GM04504 (cell line): ENCODE measurements at places on chromosomes 2 and 18.

DNA sequence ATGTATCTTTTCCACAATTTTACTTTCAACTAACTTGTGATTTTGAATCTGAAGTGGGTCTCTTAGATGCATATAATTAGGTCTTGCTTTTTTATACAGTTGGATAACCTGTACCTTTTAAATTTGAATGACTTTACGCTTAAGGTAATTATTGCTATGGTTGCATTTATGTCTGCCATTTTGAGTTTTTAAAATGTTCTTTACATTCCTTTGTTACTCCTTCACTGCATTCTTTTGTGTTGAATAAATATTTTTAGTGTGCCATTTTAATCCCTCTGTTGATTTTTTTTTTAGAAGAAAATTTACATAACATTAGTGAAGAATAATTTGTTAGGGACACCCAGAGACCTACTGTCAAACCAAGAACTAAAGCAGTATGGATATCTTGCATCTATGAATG is 65.3 kb downstream of the BIRC6 start:
- no peak for DNase-seq

DNA sequence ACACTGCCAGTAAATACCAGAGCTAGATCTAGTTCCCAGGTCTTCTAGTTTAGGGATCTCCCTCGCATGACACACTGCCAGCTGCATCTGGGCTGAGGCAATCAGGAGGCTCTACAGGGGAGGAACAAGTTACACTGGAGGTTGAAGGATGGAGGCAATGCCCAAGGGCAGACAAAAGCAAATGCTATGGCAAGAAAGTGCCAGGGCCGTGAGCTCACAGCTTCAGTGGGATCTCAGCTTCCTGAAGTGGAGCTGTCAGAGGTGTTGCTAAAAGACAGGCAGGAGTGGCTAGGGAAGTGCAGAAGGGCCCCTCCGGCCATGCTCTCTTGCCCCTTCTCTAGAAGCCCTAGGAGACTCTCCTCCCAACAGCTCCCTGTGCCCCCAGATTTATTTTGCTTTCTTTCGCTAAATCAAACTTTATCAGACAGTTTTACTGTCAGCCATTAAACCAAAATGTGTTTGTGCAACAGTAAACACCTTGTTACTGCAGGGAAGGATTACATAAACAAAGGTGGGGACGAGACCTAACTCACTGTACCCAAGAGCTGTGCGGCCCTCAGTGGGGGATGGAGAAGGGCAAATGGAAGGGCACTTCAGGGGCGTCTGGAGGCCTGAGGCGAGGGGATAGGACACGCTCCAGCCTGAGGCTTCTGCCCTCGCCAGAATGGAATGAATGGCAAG is 39.4 kb upstream of the PKDCC start:
- no peak for DNase-seq

GRCh38 chr18:75378376-75379315 is 48.9 kb downstream of the SMIM21 start:
- DNase-seq = no peak

- DNase-seq = no peak
These were observed 491 bp downstream of the ALK start for GRCh38 chr2:29920631-29921559.

- no peak for DNase-seq
These were observed 274.8 kb upstream of the HS6ST1 start for GRCh38 chr2:128593518-128593878.

DNA sequence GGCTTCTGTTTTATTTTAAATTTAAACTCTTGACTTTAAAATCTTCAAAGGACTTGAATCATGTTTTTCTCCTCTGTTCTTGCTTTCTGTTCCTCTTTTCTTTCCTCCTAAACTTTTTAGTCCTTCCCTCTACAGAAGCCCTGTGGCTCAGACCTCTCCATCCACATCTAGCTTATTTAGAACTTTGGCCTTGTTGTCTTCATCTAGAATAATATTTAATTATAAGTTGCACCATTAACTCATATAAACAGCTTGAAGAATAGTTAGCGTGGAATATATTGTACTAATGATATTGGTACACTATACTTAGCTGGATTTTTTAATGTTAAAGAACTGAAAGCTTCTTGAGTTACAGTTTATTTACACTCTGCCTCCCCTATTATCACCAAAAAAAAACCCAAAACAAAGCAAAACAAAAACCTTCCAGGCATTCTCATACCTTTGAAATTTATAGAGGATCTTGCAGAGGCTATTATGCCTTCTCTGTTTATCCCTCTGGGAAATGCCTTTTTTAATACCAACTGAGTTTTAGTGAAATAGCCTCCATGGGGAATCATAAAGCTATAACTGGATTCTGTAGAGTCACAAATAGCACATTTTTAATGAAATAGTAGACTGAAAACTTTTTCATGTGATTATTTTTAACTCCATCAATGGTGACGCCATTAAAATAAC is 9.2 kb upstream of the CCDC141 start:
- DNase-seq = no peak

- DNase-seq = no peak
These were observed 63.9 kb downstream of the PRKRA start for GRCh38 chr2:178386986-178387597.
